ENCODE measurements at places on chromosomes 1 and 21. TPM values are rescaled to one million over a fixed set of nuclear protein-coding genes. Genes with fewer than 3 reads are reported as not detected.

ZNF683 gene
- not detected for total RNA-seq

DNA sequence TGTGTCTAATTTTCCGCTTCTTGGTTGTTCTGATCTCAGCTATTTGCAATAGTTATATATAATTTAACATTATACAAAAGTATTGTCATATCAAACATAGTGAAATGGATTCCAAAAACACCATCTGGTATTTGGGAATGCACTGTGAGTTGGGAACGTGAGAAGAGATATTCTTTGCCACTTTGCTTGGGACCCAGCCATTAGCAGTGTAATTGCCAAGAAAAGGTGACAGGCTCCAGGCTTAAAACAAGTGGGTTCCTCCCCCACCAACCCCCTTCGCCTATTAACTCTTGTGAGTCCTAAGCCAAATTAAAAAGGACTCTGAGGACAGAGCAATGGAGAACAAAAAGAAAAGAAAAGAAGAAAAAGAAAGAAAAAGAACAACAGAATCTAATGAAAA, 186.7 kb upstream of the NFIA start:
- DNase-seq: no peak

GRCh38 chr1:101073836-101074235, 48.3 kb upstream of the DPH5 start:
- DNase-seq: no peak

HCN3 gene
- 1.3 TPM for total RNA-seq

- DNase-seq: no peak
Observed at GRCh38 chr21:20661246-20661645, 337.0 kb upstream of the NCAM2 start.

DNA sequence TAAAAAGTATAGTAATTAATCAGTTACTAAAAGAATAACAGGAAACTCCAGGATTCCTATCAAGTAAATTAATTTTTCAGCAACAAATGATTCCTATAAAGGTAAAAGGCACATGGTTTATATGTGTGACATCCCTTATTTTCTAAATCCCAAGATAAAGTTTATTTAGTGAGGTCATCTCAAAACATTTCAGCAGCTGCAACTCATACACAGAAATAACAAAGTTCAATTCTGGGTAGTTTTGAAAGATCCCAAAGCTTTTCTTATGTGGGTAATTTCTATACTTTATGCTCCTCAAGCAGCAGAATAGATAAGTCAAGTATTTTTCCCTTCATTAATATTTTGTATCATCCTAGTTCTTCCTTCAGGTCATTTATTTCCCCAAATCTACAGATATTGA, 117.7 kb downstream of the EIF4G3 start:
- DNase-seq: no peak

ARID4B gene
- 21.7 TPM for total RNA-seq

CD84 gene
- total RNA-seq: not detected

ARMH1 gene
- total RNA-seq: not detected

All from glomerular endothelial cell (primary cell).